ENCODE measurements at places on chromosomes 1 and 21.

GRCh38 chr1:31487143-31487542 lies 74.1 kb downstream of the SERINC2 start:
- no peak for DNase-seq

DNA sequence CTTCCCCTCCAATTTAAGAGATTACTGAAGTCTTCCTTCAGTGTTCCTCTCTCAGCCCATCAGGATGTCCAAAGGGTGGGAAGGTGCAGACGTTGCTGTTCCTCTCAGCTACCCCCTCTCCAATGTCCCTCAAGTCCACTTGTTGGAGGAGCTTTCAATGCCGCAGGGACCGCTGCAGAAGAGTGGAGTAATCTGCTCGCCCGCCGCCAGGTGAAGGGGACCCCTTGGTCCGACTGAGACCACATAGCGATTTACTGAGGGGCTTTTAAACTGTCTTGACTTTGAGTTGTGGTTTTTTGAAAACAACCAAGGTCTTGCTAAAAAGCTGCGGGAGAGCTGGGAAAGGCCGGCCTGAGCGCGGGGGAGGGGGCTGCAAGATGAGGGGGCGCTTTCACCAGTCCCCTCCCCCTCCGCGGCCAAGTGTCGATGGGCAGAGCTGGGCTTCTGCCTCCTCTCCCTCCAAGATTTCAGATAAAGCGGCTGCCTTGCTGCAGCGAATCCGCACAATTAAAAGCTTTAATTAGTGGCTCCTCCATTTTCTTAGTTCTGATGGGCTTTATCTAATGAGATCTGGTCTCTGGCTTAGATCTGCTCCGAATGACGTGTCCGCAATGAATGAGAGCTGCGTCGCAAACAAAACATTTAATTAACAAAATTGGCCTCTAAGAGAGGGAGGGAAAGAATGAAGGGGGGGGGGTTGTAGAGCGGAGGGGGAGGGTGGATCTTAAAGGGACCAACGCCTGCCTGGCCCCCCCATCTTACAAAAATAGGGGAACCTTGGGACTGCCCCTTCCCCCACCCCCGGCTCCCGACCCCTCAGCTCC lies 5.9 kb downstream of the LMO4 start:
- DNase-seq = no peak

DNA sequence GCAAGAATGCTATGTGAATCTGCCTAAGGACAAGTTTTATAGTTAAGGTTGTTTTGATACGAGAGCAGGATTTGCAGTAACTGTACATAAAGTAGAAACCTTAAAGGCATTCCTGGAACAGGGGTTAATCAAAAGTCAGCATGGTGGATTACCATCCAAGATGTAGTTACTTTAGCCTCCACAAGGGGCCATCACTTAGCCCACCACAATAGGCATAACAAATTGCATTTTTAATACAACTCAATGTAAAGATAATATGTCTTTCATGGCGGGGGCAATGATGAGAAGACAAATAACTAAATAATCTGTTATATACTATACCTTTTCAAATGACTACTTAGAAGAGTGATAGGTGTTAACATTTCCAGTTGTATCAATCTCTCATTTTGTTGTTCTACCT lies 611.2 kb upstream of the ADGRL4 start:
- no peak for DNase-seq

DNA sequence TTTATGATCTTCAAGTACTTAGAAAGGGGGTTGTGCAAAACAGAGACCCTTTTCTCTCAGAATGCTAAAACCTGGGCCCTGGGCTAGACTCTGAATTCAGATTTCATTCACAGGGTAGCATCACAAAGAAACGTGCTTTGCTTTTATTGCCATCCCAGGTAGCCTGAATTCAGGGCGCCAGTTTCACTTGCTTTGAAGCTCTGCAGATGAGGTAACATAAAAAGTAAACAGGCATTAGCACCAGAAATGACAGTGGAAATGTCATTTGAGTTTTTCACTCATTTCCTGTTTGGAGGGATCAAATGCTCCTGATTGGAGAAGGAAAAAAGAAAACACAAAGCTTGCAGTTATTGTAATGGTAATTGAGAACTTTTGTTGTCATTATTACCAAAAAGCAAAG lies 2.6 kb downstream of the SYPL2 start:
- no peak for DNase-seq

DNA sequence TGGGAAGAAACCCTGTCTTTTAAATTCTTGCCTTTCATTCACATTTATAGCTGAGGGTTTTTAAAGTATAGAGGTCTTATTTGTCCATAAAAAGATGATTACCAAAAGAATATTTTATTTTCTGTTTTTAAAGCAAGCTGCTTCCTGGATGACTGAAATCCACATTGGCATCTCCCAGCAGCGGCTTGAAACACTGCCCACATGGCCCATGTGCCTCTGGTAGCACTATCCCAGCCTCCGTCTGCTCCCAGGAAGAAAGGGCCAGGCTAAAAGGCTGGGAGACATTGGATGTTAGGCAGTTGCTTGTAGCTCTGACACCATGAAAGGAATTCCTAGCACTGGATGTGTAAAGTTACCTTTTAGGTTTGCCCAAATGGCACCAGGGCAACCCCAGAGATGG lies 169.9 kb upstream of the CACNA1E start:
- no peak for DNase-seq

- no peak for DNase-seq
Measured at GRCh38 chr21:31909153-31910073, 36.6 kb downstream of the HUNK start.

DNA sequence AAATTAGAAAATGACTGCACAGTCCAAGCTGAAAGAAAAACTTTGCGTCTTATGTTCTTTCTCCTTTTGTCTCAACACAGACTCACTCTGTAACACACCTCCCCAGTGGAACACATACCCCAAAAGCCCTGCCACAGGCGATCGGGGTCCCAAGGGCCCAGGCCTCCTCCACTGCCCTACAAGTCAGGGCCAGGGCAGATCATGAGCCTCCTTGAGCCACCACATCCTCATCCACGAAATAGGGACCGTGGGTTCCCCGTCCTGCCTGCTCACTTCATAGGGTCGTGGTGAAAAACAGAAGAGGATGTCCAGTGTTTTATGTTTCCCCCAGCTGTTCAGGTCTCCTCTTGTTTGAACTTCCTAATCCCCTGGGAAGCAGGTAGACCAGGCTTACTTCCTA lies 116.7 kb downstream of the KCNN3 start:
- DNase-seq = no peak

DNA sequence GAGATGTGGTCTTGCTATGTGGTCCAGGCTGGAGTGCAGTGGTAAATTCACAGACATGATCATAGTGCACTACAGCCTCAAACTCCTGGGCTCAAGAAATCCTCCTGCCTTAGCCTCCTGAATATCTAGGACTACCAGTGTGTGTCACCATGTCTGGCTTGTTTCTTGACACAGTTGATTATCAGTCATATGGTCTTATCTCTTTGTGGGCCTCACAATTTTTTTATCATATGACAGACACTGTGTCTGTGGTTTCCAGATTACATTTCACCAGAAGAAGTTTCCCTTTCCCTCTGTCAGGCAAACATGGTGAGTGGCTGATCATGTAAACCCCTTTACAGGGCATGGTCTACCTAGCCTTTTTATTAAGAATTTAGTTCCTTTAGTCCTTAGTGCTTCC lies 96.1 kb downstream of the HFM1 start:
- no peak for DNase-seq

DNA sequence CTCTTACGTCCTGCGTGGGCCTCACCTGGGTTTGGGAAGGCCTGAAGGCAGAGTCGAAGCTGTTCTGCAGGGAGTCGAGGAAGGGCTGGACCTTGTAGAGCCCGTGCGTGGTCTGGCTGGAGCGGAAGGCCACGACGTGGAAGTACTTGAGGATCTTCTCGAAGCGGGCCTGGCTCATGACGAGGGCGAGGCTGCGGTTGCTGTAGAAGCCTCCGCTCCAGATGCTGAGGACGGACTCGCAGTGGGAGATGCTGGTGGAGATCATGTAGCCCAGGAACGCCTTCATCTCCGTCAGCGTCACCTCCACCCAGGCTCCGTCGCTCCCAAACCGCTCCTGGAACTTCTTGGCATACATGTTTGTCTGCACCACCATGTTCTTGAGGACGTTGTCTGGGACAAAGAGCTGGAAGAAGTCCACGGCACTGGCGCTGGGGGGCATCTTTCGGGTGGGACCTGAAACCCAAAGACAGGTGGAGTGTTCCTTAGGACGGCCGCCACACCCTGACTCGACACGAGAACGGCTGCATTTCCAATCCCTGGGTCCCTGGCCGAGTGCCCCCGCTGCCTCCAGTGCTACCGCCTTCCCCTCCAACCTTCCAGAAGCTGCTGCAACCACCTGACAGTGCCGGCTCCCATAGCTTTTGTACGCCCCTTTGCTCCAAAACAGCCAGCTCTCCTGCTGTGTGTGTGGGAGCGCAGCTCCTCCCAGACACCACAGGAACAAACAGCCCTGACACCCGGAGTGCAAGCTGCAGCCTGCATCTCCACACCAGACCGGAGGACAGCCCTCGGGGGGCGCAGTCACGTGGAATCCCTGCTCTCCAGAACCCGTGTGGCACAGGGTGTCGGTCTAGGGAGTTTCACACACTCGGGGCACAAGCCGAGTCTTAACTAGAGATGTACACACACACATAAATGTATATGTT lies 69.0 kb downstream of the PGBD5 start:
- no peak for DNase-seq

Data from stimulated activated CD4-positive, alpha-beta T cell treated with anti-CD3 and anti-CD28 coated beads, Interleukin-12 subunit alpha, Interleukin-12 subunit beta, amount 100 ng/mL, for 24 hours (primary cell).